ENCODE measurements at places on chromosomes 12 and 14.

DNA sequence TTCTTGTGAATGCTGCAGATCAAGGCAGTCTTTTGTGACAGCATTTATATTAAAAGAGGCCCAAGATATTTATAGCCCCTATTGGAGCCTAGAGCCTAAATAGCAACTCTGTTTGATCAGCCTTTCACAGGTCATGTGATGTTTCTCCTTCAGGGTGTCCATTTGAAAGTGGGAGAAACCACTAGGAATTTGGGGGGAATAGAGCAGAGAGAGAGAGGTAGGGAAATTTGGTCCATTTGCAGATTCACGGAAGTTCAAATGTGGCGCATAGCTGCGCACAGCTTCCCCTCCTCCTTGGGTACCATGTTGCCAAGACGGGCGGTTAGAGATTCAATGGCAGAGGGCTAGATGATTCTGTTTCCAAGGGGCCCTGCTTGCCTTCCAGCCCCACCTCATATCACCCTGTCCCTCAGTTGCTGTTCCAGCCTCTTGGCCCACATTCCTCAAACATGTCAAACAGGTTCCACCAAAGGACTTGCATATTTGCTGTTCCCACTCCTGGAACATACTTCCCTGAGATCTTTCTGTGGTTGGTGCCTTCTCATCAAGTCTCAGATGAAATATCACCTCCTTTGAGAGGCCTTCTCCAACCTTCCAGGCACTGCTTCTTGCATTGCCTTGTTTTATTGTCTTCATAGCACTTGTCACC, 220.8 kb downstream of the CHST11 start:
- DNase-seq = no peak

- DNase-seq = no peak
These were observed 28.2 kb downstream of the FOXN3 start for GRCh38 chr14:89388853-89389252.

- DNase-seq = no peak
These were observed 208.1 kb upstream of the NEDD1 start for GRCh38 chr12:96698965-96699364.

DNA sequence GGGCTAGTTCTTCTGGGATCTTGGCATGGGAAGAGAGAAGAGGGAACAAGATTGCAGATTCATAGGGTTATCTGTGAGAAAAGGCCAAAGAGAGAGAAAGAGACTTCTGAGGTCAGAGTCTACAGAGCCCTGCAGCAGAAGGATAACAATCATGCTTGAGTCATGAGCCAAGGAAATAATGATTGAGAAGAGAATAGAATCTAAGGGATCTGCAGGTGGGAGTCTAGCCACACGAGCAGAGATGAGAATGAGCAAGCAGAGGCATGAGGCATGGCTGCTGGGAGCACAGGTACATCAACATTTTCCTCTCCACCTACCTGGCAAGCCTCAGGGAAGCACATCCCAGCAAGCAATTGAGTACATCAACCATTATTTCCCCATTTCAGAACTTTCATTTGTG, 303.7 kb downstream of the LRIG3 start:
- DNase-seq = no peak

- no peak for DNase-seq
These were observed 84.3 kb downstream of the NCOR2 start for GRCh38 chr12:124482901-124483799.

Data from stimulated activated CD4-positive, alpha-beta T cell treated with anti-CD3 and anti-CD28 coated beads, Interleukin-1b, Interleukin-23, amount 100 ng/mL, for 1 hour (primary cell).